Activated CD8-positive, alpha-beta memory T cell treated with anti-CD3 and anti-CD28 coated beads for 4 hours (primary cell): ENCODE measurements at places on chromosomes 2 and 18.

DNA sequence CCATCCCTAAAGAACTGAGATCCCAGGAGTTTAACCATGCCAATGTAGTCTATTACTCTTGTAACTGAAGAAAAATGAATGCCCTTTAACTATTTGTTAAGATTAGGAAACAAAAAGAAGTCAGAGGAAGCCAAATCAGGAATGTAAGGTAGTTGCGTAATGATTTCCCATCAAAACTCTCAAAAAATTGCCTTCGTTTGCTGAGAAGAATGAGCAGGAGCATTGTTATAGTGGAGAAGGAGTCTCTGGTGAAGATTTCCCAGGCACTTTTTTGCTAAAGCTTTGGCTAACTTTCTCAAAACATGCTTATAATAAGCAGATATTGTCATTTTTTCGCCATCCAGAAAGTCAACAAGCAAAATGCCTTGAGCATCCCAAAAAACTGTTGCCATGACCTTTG lies 224.0 kb upstream of the SIX2 start:
- DNase-seq = no peak

DNA sequence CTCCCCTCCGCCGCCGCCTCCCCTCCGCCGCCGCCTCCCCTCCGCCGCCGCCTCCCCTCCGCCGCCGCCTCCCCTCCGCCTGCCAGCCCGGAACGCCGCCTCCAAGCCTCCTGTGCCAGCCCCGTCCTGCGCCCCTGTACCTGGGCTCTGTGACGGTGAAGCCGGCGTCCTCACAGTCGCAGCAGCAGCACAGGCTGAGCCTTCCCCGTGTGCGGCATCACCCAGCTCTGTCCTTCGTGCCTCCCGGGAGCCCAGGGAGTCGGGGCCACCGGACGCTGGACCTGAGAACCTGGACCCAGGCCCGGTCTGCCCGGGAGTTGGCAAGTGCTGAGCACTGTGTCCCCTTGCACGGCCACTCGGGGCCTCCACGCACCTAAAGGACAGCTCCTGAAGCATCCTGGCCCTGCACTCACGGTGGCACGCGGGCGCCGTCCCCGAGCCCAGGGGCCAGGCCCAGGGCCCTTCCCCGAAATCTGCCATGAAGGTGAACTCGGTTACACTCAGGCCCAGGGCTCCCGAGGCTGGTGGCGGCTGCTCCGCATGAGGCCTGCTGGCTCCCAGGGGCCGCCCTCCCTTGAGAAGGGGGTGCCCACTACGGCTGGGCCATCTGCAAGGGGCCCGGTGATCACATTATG lies 32.9 kb downstream of the RTP5 start:
- DNase-seq = no peak

DNA sequence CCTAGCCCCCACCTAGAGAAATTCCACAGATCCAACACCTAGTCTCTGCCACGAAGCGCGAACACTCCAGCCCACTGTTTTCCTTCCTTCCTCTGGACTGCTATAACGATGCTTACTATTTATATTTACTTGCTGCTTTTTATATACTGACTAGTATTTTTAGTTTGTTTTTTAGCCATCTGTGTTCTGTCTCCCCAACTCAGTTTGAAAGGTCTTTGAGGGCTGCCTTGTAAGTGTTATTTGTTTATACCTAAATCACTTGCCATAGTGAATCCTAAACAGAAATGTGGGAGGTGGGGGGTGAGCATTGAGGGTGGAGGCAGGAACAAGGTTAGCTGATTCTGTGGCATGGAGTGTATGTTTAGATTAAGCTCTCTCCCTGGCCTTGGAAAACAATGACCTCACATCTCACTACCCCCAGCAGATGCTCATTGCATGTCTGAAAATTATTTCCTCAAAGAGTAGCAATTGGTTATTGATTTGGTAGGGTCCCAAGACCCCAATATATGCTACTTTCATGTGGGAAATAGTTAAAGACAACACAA lies 1.1 kb upstream of the NCKAP5 start:
- DNase-seq = no peak

GRCh38 chr18:70234667-70235459 lies 29.4 kb upstream of the RTTN start:
- DNase-seq = no peak

DNA sequence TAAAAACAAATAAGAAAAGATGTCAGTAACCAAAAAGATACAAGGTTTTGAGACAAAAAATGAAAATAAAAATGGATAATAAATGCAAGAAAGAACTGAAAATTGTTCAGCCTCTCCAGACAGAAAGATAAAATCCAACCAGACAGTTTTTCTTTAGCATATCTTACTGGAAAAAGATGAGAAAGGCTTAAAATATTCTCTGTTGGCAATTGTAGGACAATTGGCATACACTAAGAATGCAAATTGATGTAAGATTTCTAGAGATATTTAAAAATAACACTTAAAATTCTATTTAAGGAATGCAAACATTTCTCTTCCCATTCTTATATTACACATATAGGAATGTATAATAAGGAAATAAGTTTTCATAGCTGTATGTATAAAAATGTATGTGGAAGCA lies 590.6 kb downstream of the DSC3 start:
- DNase-seq = no peak

DNA sequence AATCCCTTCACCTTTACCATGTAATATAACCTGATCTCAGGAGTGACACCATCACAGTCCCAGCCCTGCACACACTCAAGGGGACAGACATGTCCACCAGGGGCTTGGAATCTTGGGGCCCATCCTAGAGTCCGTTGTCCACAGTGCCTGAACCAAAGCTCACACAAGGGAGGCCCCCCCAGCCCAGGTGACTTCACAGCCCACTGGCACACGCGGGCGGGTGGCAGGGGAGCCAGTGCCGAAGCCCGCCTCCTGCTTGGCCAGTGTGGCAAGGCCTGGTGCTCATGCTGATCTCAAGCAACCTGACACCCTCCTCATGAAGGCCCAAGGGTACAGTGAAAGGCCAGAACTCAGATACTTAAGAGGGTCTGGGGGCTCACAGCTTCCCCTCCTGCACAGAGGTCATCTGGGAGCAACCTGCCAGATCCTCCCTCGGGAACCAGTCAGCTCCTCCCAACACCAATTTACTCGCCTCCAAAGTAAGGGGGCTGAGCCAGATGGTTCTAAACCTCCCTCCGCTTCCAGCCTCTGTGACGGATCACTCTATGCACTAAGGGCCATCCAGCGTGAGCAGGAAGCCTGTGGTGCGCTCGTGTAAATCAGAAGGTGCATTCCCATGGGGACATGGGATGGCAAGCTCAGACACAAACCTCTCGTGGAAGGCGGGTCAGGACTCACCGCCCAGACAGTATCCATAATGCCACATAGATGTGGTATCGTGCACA lies 3.2 kb upstream of the RAB17 start:
- no peak for DNase-seq

- DNase-seq = no peak
Observed at GRCh38 chr2:191611614-191612013, 66.3 kb upstream of the NABP1 start.

GRCh38 chr18:74172697-74173433 lies 24.5 kb downstream of the TIMM21 start:
- no peak for DNase-seq

- DNase-seq = no peak
Observed at GRCh38 chr2:108444941-108445840, 3.8 kb upstream of the GCC2 start.

DNA sequence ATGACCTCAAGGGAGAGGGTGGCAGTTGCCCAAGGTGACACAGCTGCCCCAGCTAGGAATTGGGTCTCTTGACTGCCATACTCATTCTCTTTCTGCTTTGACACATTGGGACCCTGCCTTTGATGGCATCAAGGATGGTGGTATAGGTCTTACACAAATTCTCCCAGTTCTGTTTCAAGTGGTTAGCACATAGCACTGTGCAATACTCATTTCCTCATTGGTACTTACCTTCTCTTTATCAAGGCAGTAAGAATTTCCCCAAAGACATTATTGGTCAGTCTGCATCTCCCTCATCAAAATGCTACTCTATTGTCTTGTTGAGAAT lies 35.9 kb upstream of the CCDC93 start:
- no peak for DNase-seq

DNA sequence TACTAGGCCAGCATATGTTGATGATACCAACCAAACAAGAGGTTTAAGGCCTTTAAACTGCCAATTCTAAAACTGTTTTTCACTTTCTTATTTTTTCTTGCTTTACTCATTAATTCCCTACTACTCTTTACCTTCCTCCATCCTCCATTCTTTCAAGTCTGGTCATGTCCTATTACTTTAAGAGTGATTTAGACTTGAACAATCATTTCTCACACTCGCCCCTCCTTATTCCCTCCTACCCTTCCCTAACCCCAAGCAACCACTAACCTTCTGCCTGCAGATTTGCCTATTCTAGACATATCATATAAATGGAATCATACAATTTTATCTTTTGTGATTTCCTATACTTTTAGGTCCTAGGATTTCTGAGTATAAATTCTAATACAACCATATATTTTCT lies 127.7 kb downstream of the USP34 start:
- DNase-seq = no peak

GRCh38 chr2:40101131-40101575 lies 322.1 kb upstream of the THUMPD2 start:
- no peak for DNase-seq

GRCh38 chr2:102342888-102343287 lies 12.7 kb upstream of the IL18R1 start:
- DNase-seq = no peak

- DNase-seq = no peak
Observed at GRCh38 chr2:112168422-112169124, 30.4 kb downstream of the FBLN7 start.

- no peak for DNase-seq
Observed at GRCh38 chr18:77872166-77872565, 622.5 kb downstream of the GALR1 start.

DNA sequence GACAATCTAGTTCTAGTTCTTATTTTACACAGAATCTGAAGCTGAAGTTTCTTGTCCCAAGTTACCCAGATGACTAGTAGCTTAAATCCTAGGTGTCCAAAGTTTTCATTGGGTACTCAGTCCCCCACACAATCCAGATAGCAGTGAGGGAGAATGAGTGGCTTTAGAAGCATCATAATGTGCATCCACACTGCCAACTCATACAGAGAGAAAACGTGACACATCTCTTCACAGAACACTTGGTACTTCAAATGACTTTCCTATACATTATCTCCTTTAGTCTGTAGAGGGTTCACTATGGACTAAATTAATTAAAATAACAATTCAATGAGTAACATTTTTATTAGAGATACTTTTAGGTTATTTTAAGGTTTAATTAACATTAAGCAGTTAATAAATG lies 45.2 kb downstream of the STRADB start:
- no peak for DNase-seq
